ENCODE measurements at places on chromosomes 1 and 21. TPM values are rescaled to one million over a fixed set of nuclear protein-coding genes. Genes with fewer than 3 reads are reported as not detected.

DIO1 gene
- total RNA-seq, result not detected

TTC22 gene
- 1.2 TPM for total RNA-seq

SPRR2G gene
- not detected for total RNA-seq

RAVER2 gene
- 19.8 TPM for total RNA-seq

NR1I3 gene
- total RNA-seq, result not detected

CLDN17 gene
- total RNA-seq, result not detected

Data from diencephalon (tissue), 1 donor.